ENCODE measurements at places on chromosomes 12 and 14.
A peak's percentile ranks its signal among the peaks of the same experiment; 100 is the strongest.

DNA sequence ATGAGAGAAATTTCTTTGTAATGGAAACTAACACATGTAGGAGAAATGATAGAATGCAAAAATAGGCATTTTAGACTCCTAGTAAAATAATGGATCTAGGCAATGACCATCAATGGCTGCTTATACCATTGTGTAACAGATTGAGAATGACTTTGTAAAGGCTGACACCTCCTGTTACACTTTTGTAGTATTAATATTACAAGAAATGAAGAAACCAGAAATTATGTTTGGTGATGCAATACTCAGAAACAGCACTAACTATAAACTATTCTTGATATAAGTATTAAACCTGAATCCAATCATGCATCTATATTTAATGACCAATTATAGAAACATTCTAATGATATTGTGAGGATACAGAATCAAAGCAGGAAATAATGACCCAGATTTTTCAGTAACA is 108.5 kb upstream of the CNTN1 start:
- DNase-seq: no peak

- no peak for DNase-seq
Observed at GRCh38 chr14:37047996-37048395, 124.4 kb downstream of the SLC25A21 start.

DNA sequence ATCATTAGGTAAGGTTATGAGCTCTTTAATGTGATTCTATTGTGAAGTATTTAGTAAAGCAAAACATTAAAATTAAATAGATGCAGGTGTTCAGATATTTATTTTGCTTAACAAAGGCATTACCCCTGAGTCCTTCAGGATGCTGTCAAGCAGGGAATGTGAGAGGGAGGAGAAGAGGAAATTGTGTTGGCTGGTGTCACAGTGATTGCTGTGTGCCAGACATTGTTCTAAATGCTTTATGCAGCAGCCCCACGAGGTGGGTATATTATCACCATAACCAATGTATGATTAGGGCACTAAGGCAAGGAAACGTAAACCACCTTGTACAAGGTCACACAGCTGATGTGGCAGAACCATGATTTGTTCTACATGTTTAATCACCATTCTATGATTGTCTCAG is 80.1 kb downstream of the STAB2 start:
- DNase-seq: no peak

- DNase-seq: no peak
Observed at GRCh38 chr12:45338272-45338671, 122.4 kb downstream of the ANO6 start.

DNA sequence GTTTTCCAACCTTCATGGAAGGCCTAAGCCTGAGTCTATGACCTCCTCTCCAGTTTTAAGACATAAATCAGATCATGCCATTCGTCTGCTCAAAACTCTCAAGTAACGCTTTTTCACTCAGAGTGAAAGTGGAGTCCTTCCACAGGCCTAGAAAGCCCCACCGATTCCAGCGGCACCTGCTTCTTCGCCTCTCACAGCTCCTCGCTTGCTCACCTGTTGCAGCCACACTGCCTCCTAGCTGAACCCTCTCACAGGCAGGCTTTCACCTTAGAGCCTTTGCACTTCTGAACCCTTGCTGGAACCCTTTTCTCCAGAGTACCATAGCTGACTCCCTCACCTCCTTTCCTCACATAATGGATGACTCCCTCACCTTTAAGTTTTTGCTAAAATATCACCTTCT is 301.1 kb downstream of the ZFP36L1 start:
- no peak for DNase-seq

- no peak for DNase-seq
Observed at GRCh38 chr12:39123580-39124253, 218.3 kb upstream of the CPNE8 start.

DNA sequence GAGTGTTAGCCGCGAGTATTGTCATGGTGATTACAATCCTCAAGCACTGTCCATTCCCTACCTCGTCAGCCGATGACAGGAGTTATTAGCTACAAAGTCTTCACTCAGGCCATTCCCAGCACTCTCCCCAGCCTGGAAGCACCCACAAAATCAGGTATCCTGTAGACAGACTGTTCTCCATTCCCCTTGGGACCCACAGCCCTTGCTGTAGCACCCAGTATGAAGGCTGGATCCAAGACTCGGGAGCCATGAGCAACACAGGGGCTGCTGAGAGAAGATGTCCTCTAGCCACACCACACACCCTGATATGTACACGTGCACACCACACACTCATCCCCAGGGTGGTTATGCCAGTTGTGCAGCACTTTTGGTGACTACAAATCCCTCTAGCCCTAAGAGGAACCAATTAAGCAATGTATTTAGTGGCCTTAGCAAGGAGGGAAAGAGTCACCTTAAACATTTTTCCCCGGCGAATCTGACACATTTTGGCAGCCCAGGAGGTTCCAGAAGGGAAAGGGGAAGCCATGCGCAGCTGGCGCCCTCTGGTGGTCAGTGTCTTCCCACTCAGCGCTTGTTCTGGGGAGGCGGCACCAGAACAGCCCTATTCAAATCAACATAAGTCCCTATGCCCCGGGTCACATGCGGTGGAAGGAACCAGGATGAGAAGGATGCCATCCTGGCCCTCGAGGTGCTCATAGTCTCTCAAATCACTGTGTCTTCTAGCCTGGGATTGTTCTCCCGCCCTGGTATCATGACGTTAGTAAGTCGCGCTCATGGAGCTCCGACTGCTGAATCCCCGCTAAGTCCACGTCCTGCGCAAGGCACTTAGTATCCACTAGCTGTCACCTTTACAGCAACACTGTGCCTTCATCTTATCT is 96.9 kb downstream of the GCH1 start:
- peak; percentile 33 for DNase-seq

All from CMK (cell line).